ENCODE measurements at places on chromosomes 2 and 18. TPM values are rescaled to one million over a fixed set of nuclear protein-coding genes. Genes with fewer than 3 reads are reported as not detected.

Gene SAG
- total RNA-seq: not detected

Gene SLC20A1
- 87.7 TPM for total RNA-seq

Gene SERPINB10
- total RNA-seq: 0.08 TPM

Gene CCDC85A
- total RNA-seq: not detected

Gene LIMS4
- total RNA-seq: not detected

Gene SPRED2
- total RNA-seq: 14.1 TPM

Gene UPP2
- not detected for total RNA-seq

Gene CLEC4F
- not detected for total RNA-seq

Gene MARCO
- 0.08 TPM for total RNA-seq

Gene SLC4A5
- not detected for total RNA-seq

Gene GKN2
- total RNA-seq: not detected

Gene HOXD13
- total RNA-seq: not detected
